Hypothalamus (tissue), 51 donors: ENCODE measurements at places on chromosomes 12 and 14.

GRCh38 chr14:106605548-106606448 is 1079.4 kb downstream of the TMEM121 start:
- DNase-seq: no peak

GRCh38 chr14:33950320-33951182 is at the start of gene EGLN3:
Gene EGLN3, minus strand, starts transcription at chr14:33951074. Its CDS starts 322 bp downstream, at chr14:33950752.
- DNase-seq: peak; percentile 12

DNA sequence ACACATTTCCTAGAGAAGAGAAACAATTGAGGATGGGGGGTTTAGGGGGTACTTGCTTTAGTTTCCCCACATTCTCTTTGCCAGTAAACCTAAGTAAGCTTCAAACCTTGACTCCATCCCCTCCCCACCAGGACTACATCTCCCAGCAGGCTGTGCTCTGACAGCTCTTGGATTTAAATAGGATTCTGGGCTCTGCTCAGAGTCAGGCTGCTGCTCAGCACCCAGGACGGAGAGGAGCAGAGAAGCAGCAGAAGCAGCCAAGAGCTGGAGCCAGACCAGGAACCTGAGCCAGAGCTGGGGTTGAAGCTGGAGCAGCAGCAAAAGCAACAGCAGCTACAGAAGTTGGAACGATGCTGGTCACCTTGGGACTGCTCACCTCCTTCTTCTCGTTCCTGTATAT is 20.6 kb downstream of the RDH12 start:
- peak; percentile 50 for DNase-seq

GRCh38 chr12:71195338-71195896 is 37.6 kb upstream of the TSPAN8 start:
- no peak for DNase-seq

GRCh38 chr12:5123921-5124320 is 80.2 kb downstream of the KCNA5 start:
- no peak for DNase-seq

- no peak for DNase-seq
Measured at GRCh38 chr12:12734561-12735071, 17.4 kb downstream of the CDKN1B start.

- no peak for DNase-seq
Measured at GRCh38 chr12:76952995-76953394, 74.2 kb upstream of the CSRP2 start.

DNA sequence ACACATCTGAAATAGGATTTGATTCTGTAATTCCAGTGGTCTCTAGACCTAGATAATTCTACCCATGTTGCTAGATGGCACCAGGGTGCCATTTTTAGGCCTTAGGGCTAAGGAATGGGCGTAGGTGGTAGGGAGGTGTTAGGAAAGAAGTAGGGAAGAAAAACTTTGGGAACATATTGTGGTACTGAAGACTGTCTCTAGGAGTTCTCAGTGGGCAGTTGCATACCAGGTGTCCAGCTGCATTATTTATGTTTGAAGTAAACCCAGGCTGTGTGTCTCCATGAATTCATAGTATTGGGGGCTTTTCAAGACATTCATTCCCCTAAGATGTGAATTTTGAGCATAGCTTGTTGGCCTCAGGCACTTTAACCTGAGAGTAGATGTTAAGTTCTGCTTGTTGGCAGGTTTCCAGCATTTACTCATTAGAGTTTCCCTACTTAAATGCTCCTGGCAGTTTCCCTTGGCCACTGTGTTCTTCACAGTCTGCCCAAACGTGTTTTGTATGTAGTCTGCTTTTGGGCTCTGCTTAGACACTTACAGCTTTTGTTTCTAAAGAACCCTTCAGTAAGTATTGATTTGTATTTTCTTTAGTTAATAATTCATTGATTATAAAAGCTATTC is 31.5 kb upstream of the CCT2 start:
- peak; percentile 21 for DNase-seq

DNA sequence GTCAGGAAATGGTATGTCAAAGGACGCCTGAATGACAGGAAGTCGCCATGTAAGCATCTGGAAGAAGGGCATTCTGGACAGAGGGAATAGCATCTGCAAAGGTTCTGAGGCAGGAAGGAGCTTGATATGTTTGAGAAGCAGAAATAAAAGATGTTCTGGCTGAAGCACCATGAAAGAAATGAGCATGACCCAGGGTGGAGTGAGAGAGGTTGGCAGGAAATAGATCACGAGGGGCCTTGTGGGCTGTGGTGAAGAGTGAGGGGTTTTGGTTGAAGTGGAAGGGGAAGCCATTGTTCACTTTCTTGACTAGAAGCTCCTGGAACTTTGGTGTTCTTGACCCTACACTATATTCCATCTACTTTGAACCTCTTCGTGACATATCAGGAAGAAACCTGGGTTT is 99.4 kb upstream of the PARP11 start:
- no peak for DNase-seq

GRCh38 chr12:66051361-66051760 is 79.2 kb downstream of the LLPH start:
- no peak for DNase-seq

DNA sequence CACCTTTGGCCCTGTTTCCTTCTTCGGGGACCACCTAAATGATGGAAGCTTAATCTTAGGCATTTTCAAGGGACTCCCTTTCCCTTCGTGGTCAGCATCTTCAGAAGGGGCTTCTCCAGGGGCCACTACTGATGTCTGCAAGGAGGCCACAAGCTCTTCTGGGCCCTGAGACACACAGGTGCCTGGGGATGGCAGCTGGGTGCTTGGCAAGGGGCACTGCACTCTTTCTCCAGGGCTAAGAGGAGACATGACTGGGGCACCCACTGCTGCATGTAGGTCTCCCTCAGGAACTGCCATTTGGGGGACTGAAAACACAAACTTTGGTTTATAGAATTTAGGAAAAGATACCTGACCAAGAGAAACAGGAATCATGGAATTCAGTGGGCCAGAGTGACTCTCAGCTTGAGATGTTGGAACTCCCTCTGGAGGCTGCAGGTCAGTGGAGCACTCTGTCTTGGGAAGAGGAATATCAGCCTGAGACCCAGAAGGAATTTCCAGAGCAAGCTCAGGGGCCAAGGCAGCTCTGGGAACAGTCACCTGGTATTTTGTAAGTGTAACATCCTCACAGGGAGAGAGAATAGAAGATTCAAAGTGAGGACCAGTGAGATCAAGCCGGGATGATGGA is 16.0 kb downstream of the PLD4 start:
- DNase-seq: no peak

- no peak for DNase-seq
Measured at GRCh38 chr12:129331356-129332085, 478.2 kb downstream of the GLT1D1 start.

- no peak for DNase-seq
Measured at GRCh38 chr12:91419809-91420208, 237.2 kb upstream of the DCN start.

DNA sequence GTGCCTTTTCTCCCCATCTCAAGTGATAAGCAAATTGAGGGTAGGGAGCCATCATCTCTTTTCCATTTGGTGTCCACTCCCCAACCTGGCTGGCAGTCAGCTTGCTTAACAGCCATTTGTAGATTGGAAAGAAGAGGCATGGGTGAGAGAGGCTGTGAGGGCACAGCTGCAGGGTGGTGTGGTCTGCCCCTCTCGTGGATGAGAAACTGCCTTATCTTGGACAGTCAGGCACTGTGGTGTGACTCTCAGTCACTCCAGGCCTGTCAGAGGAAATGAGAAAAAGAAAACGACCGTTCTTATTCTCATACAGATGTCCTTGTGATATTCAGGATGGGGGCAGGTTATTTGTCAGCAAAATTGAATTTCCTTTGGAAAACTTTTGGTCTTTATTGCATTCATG is 65.1 kb upstream of the SRSF5 start:
- no peak for DNase-seq

GRCh38 chr12:58364389-58365086 is 423.2 kb downstream of the ATP23 start:
- DNase-seq: no peak

GRCh38 chr14:104600805-104601204 is 3.8 kb downstream of the TMEM179 start:
- no peak for DNase-seq

DNA sequence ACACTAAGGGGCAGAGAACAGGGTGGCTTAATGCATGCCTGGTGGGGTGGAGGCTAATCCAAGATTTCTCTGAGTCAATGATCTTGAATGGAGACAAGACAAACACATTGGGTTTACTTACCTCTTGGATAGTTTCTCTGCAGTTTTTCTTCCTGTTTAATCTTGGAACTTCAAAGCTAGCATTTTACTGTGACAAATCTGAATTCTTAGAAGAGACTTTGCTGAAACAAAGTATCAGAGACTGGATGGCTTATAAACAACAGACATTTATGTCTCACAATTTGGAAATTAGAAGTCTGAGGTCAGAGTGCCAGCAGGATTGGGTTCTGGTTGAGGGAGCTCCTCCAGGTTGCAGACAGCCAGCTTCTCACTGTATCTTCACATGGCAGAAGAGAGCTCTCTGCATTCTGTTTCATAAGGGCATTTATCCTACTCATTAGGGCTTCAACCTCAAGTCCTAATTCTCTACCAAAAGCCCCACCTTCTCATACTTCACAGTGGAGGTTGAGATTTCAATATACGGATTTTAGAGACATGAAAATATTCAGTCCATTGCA is 921.8 kb downstream of the VRK1 start:
- DNase-seq: no peak

GRCh38 chr12:101648195-101648594 is 49.2 kb upstream of the CHPT1 start:
- DNase-seq: no peak

DNA sequence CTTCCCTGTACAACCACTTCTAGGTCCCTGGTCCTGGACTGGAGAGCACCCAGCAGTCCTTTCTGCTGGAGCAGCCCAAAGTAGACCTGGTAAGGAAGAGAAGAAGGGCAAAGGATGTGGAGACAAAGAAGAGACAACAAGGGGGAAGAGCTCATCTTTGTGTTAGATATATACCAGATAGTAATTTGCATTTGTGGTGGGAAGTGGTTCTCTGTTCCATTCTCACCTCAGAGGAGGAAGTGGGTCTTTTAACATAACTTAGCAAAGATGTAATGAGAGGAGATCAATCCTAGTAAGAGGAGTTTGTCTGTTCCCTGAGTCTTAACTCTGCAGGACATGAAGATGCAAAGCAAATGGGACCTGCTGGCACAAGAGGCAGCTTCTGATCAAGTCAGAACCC is 8.0 kb downstream of the CCDC198 start:
- DNase-seq: no peak

DNA sequence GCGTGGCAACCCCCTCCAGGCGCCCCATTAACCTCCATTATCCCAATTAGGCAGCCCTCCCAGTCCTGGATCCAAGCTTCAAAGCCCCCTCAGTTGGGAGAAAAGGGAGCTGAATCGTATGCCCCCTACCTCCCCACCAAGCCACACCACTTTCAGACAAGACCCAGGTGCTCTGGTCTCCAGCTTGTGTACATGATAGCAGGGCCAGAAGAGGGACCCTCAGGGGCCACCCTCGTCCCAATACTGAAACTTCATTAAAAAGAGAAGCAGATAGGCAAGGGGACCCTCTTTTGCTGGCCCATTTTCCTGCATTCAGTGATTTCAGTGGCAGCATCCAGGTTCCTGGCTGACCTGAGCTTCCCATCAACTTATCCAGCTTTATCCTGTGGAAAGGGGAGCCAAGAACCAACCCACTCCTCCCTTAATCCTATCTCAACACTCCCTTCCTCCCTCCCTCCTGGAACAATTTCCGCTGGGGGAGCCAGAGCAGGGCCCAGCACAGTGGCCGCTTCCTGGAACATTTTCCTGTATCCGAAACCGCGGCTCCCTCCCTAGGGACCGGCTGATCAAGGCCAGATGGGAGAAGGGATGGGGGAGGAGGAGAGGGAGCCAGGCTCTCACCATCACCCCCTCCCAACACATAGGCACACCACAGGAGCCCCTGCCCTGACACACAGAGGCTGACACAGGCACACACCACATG is 9.5 kb upstream of the SP7 start:
- DNase-seq: no peak

GRCh38 chr12:20220339-20220738 is 148.0 kb upstream of the PDE3A start:
- no peak for DNase-seq

- peak; percentile 13 for DNase-seq
Measured at GRCh38 chr12:42705863-42706262, 116.3 kb upstream of the PRICKLE1 start.

DNA sequence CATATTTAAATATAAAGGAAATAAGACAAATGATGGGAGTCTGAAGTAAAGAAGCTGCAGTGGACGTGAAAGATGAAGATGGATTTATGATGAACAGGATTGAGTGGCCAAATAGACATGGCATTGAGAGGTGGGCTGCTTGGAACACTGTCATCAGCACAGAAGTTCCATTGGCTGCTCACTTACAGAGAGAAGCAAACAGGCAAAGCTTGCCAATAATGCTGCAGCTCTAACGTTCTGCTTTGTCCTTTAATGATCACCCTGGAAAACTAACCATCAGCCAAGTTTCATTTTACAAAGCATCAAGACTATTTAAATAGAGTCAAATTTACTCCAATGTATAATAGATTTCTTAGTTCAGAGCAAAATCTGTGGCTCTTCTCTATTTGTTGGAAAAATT is 721.4 kb downstream of the TMTC2 start:
- no peak for DNase-seq

- no peak for DNase-seq
Measured at GRCh38 chr12:114306646-114307045, 99.3 kb downstream of the TBX5 start.

- DNase-seq: no peak
Measured at GRCh38 chr14:62143245-62143644, 381.0 kb downstream of the SNAPC1 start.

DNA sequence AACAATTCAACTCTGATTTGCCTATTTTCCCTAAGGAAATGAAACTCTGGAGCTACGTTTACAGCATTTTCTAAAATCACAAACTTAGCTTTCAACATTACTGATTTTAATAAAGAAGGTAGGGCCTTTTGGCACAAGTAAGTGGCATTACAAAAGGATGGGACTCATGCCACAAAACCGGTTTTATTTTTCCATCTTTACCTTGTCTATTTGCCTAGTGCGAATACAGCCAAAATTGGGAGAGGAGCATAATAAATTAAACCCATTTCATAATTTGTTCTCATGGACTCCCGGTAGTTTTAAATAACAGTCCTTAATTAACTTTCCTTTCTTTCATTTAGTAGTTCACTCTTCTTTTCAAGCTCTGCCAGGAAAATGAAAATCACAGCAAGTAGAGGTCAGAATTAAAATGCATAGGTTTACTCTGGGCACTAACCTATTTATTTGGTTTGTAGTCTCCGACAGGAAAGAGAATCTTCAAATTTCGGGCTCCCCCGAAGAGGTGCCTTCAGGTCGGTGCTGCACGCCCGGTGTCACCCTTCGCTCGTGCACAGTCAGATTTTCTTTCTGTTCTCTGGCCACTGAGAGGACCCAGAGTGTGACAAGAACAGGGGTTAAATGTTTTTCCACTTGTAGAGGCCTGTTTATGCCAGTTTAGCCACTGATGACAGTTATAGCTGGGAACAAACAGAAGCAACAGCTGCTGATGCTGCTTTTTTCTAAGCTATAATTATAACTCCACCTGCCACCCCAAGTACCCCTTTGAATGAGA is at the start of gene BEST3:
TSS of gene BEST3 (minus strand) at position 535 of the 772 bp plus-strand sequence. CDS start 1,505 bp downstream, outside the sequence.
- no peak for DNase-seq
